ENCODE measurements at places on chromosomes 1 and 21.
A peak's percentile ranks its signal among the peaks of the same experiment; 100 is the strongest.

DNA sequence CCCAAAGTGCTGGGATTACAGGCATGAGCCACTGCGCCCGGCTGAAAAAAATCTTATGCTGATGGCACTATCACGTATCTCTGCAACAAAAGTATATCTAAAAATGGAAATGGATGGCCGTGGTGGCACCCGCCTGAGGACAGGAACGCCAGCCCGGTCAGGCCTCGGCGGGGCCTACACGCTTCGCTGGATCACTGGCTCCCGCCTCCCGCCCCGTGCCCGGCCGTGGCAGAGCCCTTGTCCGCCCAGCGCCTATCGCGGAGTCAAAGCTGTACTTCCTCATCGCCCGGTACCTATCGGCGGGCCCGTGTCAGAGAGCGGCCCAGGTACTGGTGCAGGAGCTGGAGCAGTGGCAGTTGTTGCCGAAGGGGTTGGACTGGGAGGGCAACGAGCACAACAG is 28.8 kb upstream of the PDPN start:
- peak; percentile 34 for DNase-seq

DNA sequence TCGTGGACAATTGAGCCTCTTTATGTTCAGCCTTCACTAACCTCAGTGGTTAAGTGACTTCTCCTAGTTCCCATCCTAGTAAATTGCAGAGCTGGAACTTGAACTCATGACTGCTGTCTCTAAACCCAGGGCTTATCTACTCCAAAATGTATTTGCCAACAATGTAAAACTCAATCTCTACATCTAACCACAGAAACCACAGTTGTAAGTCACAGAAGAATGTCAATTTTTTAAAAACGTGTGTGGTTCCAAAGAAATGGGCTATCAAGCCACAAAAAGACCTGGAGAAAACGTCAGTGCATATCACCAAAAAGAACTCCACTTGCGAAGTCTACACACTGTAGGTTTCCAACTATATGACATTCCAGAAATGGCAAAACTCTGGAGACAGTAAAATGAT is 172.6 kb upstream of the HMCN1 start:
- DNase-seq: no peak

- no peak for DNase-seq
These were observed 17.6 kb downstream of the GPR137B start for GRCh38 chr1:236159704-236160539.

- DNase-seq: no peak
These were observed 119.1 kb upstream of the C1orf174 start for GRCh38 chr1:4019147-4019521.

DNA sequence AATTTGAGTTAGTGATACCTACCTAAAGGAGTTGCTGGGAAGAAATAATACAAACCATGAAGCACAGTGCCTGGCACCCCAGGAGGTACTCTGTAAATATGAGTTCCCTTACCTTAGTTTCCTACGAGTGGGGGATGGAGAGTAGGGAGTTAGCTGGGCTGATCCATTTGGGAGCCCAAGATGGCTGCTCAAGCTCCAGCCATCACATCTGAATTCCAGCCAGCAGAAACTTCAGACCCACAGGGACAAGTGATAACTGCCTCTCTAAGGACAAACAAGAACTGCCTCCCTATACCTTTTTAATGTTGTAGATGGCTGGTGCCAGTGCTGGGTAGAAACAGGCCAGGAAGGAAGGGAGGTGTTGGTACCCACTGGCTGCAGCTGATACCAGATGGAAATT is 22.7 kb downstream of the HTR6 start:
- DNase-seq: no peak

- no peak for DNase-seq
These were observed 51.5 kb downstream of the MAP3K7CL start for GRCh38 chr21:29181799-29182470.

DNA sequence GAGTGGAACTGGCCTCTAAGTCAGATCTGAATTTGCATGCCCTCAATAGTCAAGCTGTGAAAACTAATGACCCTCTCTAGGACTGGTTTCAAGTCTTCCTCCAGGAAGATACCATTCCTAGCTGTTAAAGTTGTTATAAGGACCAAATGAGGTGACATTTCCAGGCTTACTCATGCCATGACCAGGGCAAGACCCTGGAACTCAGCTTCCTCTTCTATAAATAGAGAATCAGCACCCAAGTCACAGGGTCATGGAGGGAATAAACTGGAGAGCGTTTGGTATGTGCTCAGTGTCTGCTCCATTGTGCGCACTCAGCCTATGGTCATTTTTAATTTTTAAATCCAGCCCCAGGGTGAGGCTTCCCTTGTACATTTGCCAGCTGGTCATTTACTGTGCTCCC is 2.5 kb downstream of the S100A9 start:
- DNase-seq: no peak

- DNase-seq: peak; percentile 68
These were observed at the start of gene CXADR for GRCh38 chr21:17512253-17513213. Gene CXADR (plus strand): TSS chr21:17513043. CDS start chr21:17513130, 87 bp downstream.

DNA sequence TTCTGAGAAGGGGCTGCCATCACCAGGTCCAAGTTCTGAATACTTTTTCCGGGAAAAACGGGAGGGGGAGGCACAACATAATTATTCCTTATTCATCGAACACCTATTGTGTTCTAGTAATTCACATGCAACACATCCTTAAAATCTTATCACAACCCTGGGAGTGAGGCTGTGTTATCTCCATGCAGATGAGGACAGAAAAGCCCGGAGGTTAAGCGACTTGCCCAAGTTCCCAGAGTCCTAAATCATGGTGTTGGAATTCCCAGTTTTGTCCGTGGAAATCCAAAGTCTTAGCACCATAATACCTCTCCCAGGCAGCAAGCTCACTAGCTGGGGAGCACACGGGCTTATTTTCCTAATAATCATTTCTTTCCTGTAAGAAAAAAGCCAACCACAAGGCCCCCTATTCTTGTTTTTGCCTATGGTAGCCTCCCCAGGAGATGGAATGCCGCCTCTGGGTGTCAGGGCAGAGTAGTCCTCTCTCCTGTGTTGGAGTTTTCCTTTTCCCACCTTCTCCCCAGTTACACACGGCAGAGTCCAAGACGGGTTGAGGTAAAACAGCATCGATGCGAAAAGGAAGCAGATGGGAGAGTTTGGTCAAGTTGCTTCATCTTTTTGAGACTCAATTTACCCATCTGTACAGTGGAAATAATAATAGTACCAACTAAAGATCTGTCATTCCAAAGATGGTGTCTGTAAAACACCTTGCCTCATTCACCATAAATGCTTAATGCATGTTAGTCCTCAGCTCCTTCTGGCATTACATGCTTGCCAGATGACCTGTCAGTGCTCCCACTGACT is 228.0 kb upstream of the TMEM51 start:
- no peak for DNase-seq

DNA sequence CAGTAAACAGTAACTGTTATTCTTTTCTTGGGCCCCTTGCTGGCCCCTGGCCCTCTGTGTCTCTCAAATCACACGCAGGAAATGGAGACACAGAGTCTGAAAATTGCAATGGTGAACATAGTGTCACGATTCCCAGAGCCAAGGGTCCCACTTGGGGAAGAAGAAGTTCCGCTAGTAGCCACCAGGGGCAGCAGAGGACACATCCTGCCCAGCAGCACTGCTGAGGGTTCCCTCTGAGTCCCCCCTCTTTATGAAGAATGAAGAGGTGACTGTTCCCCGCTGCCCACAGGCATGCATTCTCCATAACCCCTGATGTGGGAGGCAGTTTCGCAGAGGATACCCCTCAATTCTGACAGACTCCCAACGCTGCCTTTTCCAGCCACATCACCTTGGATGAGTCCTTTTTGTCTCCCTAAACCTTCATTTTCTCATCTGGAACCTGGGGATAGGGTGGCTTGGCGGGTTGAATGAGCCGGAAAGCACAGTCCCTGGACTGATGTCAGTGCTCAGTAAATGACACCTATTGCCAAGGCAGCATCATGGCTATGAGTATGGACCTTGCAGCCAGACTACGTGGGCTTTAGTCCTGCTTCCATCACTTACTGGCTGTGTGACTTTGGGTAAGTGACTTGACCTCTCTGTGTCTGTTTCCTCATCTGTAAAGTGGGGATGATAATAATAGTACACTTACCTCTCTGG is 238.0 kb upstream of the TMEM51 start:
- DNase-seq: peak; percentile 74

- no peak for DNase-seq
These were observed 59.7 kb upstream of the TNFSF4 start for GRCh38 chr1:173266841-173267240.

GRCh38 chr1:91404151-91405012 is at the start of gene HFM1:
Gene HFM1 (minus strand): TSS chr1:91404837. CDS start chr1:91401082, 3,755 bp downstream.
- peak; percentile 89 for DNase-seq
